ENCODE measurements at places on chromosomes 3 and 15.

DNA sequence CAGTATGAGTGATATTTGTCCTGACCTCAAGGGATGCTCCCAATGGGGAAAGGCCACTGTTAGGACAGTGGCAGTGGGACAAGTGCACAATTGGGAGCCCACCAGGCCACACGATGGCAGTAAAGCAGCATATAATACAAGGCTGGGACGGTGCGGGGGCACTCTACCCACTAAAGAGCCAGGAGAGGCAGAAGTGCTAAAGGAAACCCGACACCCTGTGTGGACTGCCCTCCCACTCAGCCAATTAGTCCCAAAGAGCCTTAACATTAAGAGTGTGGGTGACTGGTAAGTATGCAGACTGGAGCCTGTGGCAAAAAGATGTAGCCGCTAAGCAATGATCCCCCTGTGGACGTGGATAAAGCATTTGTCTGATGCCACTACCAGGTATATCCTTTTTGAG lies 8.2 kb upstream of the ZNF589 start:
- DNase-seq: peak; percentile 78

DNA sequence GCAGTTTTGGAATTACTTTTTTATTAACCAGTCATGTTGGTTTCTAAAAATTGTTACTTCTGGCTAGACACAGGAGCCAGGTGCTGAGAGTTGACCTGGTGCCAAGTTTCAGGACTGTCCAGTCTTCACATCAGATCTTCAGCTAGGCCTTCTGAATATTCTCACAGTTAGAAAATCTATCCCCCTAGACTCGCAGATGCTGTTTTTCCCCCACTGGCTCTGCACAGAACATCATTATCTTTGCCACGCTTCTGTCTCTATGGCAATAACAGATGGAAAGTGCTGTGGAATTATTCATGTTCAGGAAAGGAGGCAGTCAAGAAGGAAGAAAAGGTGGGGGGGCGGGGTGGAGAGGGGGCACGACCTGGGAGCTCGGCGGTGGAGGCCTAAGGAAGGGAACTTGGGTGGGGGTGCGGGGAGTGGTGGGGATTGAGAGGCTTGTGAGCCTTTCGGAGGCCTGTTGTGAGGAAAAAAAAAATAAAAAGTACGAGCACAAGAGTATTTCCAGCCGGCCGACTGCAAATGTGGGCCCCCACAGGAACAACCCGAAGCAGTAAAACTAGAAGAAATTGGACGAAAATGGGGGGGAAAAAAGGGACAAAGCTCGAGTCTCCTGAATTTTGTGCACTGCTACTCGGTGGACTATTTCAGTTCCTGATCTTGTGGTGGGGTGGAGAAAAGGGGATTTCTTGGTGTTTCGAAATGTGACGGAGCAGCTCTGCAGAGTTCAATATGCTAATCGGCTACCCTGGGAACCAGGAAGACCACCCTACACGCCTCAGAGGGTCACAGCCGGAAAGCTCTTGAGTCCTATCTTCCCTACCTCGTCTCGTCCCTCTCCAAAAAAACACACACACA lies 1.5 kb upstream of the SKIL start:
- no peak for DNase-seq

DNA sequence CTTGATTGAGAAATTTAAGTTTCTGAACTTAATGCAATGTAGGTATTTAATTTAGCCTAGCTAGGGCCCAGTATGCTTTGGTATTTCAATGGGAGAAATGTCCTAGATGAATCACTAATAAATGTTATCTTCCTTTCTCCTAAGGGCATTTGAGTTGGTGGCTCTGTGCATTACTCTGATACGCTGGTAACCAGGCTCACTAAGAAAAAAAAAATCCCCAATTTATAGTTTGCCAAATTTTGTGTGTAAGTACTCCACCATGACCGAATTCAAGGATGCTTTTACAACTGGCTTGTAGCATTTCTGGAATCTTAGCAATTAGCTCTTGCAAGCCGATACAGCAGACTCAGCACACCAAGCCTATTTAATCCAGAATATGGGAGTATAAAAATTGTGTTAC lies 94.6 kb upstream of the LPP start:
- no peak for DNase-seq

DNA sequence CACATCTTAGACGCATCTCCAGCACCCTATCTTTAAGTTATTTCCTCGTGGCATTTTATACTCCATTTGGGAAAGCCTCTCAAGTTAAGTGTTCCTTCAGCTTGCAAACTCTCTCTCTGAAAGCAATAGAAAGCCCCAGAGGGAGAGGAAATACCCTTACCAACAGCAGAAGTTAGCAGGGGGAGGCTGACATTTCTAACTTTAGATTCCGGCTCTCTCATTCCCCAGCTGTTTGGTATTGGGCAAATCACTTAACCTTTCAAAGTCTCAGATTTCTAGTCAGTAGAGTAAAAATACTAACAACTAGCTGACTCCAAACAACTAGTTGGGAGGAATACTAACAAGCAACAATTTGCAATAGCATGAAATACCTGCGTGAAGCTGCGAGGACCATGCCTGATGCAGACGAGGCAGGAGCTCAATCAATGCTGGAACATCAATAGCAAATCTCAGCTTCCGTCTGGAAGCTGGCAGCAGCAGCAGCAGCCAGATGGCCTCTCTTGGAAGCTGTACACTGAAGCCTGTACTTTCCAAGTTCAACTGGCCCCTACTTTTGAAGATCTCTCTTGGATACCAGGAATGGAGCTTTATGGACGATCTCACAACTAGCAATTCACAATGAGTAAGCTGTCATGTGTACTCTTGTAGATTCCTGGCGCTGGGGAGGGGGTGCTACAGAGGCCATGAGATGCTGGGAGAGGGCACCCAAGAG lies 47.8 kb downstream of the THBS1 start:
- DNase-seq: no peak

- no peak for DNase-seq
These were observed 46.4 kb downstream of the MOBP start for GRCh38 chr3:39513791-39514369.

DNA sequence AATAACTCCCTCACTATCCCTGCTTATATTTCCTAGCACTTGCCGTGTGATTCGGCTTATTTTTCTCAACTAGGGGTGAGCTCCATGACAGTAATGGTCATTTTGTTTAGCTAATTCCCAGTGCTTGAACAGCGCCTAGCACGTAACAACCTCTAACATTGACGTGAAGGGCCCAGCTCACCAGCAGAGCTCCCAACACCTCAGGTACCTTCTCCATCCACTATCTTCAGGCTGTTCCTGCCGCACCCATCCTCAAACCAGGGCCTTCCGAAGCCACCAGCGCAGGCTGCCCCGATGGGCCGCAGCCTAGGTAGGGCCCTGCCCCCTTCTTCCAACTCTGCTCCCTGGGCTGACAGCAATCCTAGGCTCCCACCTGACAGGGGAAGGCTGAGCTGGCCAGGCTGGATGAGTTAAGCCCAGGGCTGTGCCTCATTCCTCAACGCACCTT lies 751 bp upstream of the RPS17 start:
- no peak for DNase-seq

DNA sequence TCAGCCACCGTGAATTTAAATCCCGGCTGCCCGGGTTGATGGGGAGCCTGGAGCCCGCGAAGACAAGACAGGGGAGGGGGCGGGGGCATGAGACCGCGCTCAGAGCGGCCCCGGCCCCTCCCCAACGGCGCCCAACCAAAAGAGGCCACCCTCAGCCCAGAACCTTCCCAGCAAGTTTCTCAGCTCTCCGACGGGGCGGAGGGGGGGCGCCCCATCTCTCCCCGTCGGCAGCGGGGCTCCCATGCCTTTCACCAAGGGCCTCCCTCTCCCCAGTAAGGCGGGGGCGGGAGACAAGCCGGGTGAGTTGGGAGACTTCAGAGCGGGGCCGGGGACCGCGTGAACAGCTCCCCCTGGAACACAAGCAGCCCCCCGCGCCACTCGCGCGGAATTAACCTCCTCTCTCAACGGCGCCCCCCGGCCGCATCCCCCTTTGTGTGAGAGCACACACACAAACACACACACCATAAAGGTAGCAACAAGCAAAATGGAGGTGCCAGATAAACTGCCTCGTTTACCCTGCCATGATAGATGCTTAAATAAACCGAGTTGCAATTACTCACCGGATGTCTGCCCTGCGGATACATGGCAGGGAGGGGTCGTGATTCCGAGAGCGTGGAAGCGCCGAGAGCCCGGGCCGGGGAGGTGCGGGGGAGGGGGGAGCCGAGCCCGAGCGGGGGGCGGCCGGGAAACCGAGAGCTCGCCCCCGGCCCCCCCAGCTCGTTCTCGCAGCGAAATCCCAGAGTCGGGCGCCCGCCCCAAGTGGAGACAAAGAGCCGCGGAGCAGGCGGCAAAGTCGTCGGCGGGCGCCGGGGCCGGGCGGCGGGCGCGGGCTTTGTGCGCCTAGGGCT lies 1.3 kb downstream of the TLE3 start:
- DNase-seq: no peak

- DNase-seq: no peak
These were observed 30.9 kb downstream of the DAG1 start for GRCh38 chr3:49500732-49501609.

GRCh38 chr3:141152801-141153678 lies 78.6 kb upstream of the PXYLP1 start:
- DNase-seq: no peak

DNA sequence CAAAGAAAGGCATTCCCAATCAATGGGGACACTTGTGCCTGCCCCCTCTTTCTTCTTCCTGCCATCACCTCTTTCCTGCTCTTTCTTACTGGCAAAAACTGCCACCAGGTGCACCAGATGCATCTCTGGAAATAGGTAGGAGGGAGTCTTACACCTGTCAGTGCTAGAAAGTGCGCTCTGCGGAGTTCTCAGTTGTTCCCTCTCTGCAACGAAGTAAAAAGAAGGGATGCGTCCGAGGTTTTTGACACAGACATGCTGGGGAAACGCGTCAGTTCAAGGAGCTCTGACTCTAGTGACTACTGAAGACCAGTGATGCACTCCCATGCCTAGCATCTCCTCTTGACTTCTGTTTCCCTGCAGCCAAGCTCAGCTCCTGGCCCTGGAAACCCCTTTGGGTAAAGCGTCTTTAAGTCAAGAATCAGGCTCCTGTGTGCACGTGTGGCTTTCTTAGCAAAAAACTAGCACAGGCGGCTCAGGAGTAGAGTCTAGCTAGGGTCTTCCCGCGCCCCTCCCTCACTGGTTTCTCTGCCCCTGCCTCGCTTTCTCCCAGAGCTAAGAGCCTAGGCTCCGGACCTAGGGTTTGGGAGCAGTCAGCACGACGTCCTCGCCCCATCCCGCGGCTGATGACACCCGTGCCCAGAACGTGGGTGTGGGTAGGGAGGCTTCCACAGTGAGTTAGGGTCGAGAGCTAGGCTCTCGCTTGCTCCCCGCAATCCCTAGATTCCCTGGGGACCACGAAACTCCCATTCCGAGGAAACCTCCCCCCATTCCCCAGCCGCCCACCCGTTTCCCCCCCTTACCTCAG lies 564 bp upstream of the GRM7 start:
- DNase-seq: no peak

GRCh38 chr15:85778107-85778776 lies 16.5 kb downstream of the KLHL25 start:
- DNase-seq: no peak

GRCh38 chr3:51722362-51722761 lies 15.5 kb downstream of the GRM2 start:
- DNase-seq: no peak

DNA sequence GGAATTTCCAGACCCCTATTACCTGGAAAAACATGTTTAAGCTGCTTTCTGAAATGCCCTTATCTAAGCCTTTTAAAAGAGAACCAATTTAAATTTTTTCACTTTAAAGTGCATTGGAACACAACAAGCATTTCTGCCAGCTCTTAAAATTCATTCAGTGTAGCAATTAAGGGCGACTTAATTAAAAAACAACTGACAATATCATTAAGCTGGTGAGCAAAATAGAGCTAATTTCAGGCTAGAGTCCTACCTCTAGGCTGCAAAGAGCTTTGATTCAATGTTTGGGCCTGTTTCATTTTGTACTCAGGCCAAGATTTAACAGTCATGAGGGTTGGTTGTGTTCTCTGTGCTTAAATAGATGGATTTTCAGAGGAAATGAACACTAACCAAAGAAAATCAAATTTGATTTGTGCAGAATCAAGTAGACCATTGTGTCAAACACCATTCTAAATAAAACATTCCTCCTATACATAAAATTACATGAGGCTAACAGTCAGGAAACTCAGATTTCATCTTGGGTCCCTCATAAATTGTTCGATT lies 114.6 kb downstream of the TMEM108 start:
- DNase-seq: no peak

GRCh38 chr3:31710123-31710803 lies 177.5 kb downstream of the STT3B start:
- DNase-seq: no peak

- peak; percentile 65 for DNase-seq
These were observed 308.5 kb downstream of the ROBO2 start for GRCh38 chr3:77348244-77348855.

DNA sequence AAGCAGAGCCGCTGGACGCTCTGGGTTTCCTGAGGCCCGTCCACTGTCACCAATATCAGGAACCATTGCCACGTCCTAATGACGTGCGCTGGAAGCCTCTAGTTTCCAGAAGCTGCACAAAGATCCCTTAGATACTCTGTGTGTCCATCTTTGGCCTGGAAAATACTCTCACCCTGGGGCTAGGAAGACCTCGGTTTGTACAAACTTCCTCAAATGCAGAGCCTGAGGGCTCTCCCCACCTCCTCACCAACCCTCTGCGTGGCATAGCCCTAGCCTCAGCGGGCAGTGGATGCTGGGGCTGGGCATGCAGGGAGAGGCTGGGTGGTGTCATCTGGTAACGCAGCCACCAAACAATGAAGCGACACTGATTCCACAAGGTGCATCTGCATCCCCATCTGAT lies 3.3 kb downstream of the RHO start:
- no peak for DNase-seq

DNA sequence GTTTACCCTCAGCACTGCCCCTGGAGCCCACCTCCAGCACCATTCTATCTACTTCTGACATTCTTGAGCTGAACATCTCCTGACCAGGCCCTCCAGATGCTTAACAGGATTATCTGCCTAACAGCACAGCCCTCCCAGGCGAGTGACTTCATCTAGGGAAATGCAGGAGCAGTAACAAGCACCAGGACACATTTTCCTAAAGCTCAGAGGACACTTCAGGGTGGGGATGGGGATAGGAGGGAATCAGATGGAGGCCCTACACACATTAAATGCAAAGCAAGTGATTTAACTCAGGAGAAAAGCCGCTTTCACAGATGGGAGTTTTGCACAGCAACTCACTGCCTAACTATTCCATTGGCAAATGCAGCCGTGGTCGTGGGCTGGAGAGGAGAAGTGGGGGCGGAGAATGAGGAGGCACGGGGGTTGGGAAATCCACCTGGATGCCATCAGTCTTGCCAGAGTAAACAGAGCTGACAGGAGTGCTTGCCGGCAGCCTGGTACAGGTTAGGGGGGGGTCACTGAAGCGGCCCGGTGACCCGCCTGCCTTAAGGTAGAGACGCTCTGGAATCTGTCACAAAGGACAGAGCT lies 21.3 kb upstream of the BNC1 start:
- no peak for DNase-seq

GRCh38 chr3:152547153-152547552 lies 278.4 kb downstream of the MBNL1 start:
- DNase-seq: no peak

GRCh38 chr3:126464494-126464893 lies 11.2 kb downstream of the ZXDC start:
- DNase-seq: no peak

- no peak for DNase-seq
These were observed 148.3 kb downstream of the RBMS3 start for GRCh38 chr3:29429055-29429679.
